ENCODE measurements at places on chromosomes 2 and 18.
A peak's percentile ranks its signal among the peaks of the same experiment; 100 is the strongest.

DNA sequence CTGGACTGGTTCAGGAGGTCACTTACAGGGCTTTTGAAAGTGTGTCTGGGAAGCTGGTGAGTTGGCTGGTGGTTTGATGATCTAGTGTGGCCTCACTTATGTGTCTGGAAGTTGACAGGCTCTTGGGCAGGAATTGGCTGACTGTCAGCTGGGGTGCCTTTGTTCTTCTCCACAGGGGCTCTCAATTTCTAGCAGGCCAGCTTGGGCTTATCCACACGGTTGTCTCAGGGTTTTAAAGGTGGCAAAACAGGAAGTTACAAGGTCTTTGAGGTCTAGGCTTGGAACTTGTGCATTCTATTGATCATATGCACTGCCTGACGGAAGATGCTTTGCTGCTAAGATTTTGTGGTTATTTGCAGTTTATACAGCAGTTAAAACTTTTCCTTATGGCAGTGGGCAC is 52.0 kb upstream of the CELF4 start:
- no peak for DNase-seq

DNA sequence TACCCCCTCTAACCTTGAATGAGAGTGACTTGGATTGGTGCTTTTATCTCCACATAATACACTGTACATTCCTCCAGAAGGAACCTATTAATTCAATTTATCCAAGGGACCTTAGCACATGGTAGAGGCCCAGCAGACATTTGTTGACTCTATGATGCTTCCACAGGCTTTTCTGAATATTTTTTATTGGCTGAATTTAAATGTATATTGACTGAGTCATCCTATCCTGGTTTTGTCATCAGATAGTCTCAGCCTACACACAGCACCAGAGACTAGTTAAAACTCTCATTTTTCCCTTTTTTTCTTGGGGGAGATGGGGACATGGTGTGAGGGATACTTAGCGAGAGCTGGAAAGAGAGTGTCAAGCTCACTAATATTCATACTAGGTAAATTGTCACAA is 101.6 kb downstream of the LRRC30 start:
- no peak for DNase-seq

- DNase-seq, result peak; percentile 74
These were observed 158.3 kb upstream of the NDUFV2 start for GRCh38 chr18:8943900-8944870.

GRCh38 chr2:26552641-26553374 is 74.9 kb upstream of the OTOF start:
- no peak for DNase-seq

DNA sequence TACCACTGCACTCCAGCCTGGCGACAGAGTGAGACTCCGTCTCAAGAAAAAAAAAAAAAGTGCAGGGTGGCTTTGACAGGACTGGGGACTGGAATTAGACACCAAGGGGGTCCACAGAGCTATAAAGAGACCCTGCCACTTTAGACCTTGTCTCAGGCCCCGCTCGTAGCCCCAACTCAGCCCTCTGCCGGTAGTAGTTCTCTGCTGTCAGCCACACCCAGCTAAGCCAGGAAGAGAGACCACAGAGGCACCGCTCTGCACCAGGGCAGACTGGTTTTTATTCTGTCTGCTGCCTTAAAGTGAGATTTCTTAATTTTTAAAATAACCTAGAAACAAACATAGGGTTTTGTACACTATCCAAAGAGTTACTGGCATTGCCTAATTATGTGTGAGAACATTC is 66.0 kb downstream of the STEAP3 start:
- no peak for DNase-seq

Measured in fibroblast of skin of scalp (primary cell).